ENCODE measurements at places on chromosomes 5 and 9.

DNA sequence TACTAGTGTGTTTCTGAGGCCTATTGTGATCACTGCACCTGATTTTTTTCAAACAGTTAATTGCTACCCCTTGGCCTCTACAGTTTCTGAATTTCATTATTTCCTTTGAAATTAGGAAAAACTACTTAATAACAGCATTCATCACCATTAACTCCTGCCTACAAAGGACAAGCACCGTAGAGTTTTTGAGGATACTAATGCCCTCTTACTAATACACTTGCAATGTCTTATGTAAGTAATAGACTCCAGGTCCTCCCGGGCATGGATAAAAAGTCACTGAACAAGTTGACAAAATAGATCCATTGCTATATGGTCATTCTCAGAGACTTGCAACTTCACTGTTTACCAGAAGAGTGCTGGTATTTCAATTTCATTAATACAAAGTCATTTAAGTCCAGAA is 1172.5 kb downstream of the CDH12 start:
- no peak for DNase-seq

- no peak for DNase-seq
These were observed 262.6 kb upstream of the EFNA5 start for GRCh38 chr5:107933326-107933725.

- no peak for DNase-seq
These were observed 56.0 kb downstream of the PAPPA start for GRCh38 chr9:116209414-116210116.

DNA sequence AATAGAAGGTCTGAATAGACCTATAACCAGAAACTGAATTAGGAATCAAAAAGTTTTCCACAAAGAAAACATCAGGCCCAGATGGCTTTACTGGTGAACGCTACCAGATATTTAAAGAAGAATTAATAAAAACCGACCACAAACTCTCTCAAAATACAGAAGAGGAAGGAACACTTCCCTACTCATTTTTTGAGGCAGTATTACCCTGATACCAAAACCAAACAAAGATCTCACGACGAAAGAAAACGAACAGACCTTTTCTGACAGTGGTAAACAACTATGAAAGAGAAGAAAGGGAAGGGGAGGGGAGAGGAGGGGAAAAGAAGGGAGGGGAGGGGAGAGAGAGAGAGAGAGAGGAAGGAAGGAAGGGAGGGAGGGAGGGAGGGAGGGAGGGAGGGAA is 13.5 kb downstream of the B4GALT1 start:
- DNase-seq: no peak

- DNase-seq: no peak
These were observed 555 bp upstream of the PCDHGC4 start for GRCh38 chr5:141484310-141484640.

DNA sequence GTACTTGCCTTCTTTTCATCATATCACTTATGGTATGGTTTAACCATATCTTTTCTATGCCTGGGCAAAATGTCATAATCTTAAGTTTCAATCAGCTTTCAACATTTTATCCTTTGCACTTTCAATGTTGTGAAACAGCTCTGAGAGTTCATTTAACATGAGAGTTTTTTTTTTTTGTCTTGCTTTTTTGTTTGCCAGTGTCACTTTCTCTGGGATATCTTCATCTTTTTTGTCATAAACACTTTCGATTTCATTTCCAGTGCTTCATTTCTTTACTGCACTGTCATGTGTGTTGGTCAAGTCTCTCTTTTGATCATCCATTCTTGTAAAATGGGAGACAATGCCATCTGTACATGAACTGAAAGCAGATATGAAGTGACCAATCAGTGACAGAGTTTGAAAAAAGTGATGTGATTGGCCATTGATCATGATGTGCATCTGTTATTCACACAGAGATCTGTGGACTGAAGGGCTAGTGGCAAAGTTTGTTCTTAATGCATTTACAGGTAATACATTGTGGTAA is 7.5 kb upstream of the POU5F2 start:
- no peak for DNase-seq

- no peak for DNase-seq
These were observed 66.3 kb upstream of the SPOCK1 start for GRCh38 chr5:137565450-137565849.

DNA sequence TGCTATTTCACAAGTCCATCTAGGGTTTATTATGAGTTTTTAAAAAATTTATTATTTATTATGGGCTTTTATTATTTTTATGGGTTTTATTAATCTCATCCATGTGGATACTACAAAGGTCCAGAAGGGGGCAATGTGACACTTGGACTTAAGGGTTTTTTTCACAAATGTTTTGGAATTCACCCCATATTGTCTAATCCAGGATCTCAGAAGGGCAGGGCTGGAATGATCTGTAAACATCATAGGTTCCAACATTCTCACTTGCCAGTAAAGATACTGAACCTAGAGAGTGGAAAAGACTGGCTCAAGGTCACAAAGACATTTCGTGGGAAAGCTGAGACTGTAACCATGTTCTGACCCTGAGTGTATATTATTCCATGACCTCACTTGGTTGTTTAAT is 35.6 kb downstream of the NIM1K start:
- no peak for DNase-seq

DNA sequence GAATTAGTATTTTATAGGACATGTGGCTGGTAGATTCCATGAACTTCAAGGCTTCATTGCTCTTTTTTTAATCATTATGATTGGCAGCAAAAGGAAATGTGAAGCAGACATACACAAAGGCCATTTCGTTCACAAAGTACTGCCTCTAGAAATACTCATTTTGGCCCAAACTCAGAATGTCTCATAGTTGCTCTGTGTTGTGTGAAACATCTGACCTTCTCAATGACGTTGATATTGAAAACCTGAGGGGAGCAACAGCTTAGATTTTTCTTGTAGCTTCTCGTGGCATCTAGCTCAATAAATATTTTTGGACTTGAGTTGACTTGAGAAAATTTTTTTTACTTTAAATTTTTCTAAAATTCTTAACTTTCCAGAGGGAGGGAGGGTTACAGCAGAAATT is 12.4 kb downstream of the KCNV2 start:
- DNase-seq: no peak

GRCh38 chr5:17989567-17990563 is 355.6 kb downstream of the TAF11L14 start:
- DNase-seq: no peak

Data from midbrain (tissue), 1 donor.